Stimulated activated CD4-positive, alpha-beta T cell treated with anti-CD3 and anti-CD28 coated beads, Interleukin-1b, Interleukin-23, amount 100 ng/mL, for 1 hour (primary cell): ENCODE measurements at places on chromosomes 4 and X.

DNA sequence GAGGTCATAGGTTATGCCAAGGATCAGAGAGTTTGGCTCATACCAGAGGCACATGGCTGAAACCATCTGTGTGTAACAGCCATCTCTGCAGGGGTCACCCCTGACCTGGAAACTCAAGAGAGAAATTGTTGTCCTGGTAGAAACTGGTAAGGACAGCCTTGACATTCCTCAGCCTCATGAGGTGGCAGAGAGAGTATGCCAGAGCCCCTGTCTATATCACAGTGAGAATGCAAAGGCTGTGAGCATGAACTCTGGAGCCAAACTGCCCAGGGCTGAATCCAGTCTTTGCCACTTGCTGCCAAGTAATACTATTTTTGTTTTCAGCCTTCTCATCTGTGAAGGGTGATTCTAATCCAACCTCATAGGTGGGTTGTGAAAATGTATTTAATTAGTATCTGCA, 37.1 kb upstream of the CCDC149 start:
- DNase-seq = no peak

DNA sequence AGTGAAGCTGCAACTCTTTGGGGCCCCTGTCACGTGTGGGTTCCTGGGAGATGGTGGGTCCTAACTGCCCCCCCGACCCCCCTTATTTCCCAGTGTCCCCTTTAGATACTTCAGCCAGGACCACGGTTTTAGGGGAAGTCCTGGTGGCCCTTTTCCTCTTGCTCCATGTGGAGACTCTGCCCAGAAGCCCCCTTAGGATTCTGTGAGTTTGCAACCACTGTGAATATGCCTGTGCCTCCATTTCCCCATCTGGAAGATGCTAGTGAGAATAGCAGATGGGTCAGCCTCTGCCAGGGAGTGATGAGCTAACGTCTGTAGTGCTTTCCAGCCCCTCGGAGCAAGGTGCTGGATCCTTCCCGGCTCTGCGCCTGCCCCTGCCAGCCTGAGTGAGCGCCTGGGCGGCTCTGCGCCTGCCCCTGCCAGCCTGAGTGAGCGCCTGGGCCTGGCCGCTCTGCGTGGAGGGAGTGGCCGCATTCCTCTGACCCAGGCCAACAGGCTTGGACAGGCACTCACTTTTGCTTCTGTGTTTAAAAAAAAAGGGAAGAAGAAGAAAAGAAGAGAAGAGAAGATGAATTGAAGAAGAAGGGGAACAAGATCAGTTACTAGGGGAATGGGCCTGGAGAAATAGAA, 6.7 kb upstream of the CITED1 start:
- DNase-seq = no peak

- no peak for DNase-seq
Observed at GRCh38 chr4:121150486-121150885, 13.6 kb downstream of the TNIP3 start.

DNA sequence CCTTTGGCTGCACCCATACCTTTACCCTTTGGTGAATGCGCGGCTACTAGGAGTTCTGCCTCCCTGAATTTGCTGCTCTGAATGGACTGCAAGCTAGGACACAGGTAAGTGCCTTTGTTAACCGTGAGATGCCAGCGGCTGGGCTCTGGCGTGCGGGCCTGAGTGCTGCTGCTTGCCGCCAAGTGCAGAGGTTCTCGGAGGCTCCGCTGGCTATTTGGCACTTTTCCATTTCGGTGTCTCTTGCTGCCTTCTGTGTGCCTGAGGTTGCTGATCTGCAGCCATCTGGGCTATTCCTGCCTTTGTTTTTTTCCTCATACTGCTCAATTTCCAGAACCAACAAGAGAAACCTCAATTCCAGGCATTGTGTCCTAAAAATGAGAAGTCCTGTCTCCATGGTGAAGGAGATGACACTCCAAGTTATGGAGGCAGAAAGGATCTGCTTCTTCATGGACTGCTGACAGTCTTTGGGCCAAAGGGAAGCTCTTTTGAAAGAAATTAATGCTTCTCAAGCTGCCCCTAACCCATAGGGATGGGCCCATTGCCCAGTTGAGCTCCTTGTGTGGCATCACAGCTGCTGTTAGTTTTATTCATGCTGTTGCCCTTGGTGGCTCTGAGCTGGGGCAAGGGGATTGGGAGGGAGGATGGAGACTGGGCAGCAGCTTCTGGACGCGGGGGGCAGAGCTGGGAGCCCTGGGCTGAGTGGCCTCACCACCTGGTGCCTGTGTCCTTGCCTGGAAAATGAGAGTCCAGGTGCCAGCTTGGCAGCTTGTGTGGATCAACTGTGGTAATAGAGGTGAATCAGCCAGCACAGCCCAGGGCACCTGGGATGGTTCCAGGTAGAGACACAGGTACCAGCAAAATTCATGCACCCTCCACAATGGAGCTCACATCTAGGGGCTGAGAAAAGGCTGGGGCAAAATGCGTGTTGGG, 3.8 kb upstream of the TBC1D14 start:
- DNase-seq = no peak

DNA sequence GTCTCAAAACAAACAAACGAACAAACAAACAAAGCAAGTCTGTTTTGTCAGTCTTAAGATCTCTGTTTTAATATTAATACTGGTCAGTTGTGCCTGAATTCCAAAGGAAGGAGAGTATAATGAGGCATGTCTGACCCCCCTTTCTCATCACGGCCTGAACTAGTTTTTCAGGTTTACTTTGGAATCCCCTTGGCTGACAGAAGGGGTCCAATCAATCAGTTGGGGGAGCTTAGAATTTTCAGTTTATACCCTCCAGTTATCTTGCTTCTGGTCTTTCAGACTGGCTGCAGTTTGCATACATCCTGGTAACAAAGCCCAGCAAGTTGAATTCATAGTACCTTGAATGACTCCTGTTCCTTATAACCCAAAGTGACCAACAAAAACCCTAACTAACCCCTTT, 41.1 kb downstream of the TBC1D9 start:
- DNase-seq = no peak

DNA sequence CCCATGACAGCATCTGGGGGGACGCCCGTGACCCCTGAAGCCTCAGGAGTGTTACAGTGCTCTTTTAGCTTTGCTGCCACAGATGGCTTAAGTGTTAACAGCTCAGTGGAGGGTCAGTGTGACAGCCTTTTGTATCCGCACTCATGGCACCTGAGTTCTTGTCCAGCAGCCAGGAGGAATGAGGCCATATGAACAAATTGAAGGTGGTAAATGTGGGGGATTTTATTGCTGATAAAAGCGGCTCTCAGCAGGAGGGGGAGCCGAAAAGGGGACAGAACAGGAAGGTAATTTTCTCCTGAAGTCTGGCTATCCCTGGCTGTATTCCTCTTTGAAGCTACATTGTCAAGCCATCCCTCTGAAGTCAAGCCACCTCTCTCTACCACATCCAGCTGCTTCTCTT, 441.0 kb downstream of the RAPGEF2 start:
- DNase-seq = no peak

- DNase-seq = no peak
Observed at GRCh38 chr4:16676230-16676770, 222.1 kb downstream of the LDB2 start.

DNA sequence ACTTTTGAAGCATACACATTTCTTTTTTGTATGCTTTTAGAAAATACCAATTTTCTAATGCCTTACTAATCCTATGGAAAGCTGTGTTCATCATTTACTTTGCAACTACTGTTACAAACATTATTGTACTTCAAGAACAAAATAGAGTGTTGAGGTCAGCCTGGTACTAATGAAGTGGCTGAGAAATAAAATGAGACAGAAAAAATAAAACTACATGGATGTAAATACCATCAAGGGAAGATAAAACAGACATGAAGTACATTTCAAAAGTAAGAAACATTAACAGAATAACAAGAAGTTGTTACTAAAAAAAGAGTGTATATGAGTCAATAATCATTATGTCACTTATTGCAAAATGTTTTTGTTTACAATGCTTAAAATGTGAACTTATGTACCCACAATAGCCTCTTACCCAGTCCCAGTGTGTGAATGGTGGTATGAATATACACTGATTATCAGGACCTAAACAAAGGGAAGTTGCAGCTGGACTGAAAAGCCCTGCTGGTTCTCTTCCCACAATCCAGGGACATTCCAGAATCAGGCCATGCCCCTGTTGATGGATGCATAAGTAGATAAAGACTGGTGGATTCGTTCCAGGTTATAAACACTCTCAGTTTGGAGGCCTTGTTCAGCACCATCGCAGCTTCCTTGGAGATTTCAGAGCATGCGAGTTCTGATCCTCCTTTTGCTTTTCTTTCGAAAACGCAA, 2.4 kb upstream of the CSN3 start:
- DNase-seq = no peak

DNA sequence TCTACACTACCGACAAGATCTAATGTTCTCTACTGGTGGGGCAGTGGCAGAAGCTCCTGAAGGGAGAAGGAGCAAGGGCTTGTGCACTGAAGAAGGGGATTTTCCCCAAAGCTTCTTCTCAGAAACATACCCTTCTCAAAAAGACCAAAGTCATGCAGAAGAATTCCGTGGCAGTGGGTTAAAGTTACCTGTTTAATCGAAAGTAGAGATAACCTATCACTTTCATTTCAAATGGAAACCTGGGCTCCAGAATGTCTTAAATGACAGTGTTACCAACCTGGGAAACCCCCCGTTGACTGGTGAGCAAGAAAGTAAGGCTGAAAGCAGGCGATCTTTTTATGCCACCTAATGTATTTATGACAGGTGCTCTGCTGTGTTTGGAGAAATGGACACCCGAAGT, 92.5 kb upstream of the TEX13D start:
- DNase-seq = no peak

DNA sequence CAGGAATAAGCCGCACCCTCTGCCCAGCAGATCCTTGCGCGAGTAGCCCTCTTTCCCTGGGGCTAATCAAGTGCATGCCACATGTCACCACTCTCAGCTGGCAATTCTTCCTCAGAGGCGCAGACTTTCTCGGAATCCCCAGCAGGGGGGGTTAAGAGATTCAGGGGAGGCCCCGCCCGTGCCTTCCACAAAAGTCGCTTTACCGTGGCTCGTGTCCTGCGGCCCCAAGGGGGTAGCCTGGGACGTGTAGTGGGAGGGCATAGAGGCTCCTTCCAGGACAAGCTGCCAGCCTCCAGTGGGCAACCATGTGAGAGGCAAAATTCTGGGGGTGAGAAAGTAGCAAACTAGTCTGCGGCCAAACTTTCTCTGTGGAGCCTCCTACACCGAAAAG, 652 bp downstream of the SRPX start:
- no peak for DNase-seq

DNA sequence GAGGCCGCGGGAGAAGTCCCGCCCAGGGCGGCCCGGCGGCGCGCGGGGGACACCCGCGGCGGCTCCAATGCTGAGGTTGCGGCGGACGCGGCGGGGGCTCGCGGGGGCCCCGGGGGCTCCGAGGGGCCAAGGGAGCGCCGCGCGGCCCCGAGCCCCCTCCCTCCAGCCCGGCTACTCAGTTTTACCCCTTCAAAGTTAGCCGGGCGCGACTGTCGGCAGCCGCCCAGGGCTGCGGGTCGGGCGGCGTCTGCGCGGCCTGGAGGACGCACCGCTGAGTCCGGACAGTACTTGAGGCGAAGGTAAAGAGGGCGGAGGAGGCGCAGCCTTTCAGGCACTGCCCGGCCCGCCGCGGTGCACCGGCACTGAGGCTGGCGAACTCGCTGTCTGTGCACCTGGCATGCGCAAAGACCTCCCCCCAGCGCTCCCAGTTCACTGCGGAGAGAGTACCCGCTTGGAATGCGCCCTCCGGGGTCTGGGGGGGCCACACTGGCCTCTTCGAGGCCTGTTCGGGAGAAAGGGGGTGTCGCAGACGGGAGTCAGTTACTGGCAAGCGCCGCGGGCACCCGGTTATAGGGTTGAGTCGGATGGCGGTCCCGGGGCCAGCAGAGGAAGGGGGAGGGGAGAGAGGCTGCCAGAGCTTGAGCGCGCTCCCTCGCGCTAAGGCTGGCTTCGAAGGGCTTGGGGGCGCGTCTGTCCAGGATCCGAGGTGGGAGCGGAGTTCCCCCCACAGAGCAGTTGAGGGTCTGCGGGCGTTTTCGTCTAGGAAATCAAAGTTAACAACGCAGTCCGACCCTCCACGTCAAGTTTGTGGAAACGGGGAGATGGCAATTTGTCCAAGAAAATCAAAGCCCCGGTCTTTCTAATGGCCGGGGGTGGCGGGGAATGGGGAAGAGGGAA, 1.1 kb downstream of the PCDH19 start:
- no peak for DNase-seq

DNA sequence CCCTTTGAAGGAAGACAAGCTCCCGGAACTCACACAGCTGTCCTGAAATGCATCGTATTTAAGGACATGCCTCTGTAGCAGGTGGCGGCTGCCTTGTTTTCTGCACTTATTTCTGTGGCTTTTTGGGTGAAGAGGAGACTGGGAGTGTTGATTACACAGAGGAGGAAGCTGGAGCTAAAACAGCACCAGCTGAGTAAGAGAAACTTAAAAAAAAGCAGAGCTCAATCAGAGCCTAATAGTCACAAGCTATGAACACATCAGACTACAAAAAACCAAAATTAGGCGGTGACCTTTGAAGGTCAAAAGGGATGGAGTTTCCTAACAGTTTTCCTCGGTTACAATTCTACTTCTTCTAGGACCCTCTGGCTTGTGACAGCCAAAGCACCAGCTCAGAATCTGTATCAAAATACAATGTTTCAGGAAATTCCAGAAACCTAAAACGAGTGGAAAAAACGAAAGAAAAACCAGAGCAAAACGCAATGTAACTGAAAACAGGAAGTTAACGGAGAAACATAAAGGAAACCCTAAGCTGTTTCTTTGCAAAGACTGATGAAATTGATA, 13.5 kb downstream of the PRKX start:
- no peak for DNase-seq

DNA sequence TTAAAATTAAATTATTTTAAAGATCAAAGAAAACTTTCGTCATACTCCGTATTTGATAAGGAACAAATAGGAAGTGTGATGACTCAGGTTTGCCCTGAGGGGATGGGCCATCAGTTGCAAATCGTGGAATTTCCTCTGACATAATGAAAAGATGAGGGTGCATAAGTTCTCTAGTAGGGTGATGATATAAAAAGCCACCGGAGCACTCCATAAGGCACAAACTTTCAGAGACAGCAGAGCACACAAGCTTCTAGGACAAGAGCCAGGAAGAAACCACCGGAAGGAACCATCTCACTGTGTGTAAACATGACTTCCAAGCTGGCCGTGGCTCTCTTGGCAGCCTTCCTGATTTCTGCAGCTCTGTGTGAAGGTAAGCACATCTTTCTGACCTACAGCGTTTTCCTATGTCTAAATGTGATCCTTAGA, at the start of gene CXCL8:
Gene CXCL8, plus strand, starts transcription at position 217 of the 426 bp plus-strand sequence. Its CDS starts 90 bp downstream, at position 307.
- DNase-seq = no peak

DNA sequence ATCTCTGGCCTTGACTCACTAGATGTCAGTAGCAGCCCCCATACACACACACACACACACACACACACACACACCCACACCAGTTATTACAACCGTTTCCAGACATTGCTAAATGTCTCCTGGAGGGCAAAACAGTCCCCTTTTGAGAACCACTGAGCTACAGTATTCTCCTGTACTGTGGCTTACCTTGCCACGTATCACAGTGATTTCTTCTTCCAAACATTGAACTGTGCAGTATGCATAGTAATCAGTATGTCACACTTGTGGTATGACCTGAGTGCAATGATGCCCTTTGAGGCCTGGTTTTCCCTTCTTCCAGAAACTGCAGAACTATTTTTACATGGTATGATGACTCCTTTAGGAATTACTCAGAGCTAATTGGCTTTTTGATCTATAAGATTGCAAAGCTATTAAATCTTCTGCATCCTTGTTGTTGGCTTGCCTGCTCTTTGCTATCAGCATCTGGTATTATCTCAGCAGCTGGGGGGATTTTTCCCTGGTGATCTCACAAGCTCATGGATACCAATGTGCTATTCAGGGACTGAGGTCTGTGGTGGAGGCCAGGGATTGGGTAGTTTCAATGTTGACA, 3.6 kb upstream of the THOC2 start:
- no peak for DNase-seq
